ENCODE measurements at places on chromosomes 2 and 18.

GRCh38 chr18:71625556-71626090, 918.5 kb downstream of the CBLN2 start:
- no peak for DNase-seq

DNA sequence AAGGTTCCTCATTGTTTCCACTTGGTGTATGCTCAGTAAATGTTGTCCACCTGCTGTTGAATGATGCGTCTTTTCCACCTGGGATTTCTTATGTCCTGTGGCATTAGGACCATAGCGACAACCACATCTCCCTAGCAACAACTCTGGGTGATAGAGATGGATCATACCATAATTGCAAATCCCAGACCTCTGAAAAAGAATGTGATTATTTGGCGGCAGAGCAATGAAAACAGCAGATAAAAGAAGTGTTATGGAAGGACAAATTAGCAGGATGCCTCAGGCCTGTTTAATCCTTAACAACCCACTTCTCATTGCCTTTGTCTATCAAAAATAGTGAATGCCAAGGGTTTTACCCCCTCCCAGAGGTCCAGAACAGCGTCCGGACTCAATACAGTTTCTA, 278.9 kb downstream of the TSN start:
- no peak for DNase-seq

- no peak for DNase-seq
Measured at GRCh38 chr2:32229635-32230034, 35.1 kb downstream of the NLRC4 start.

DNA sequence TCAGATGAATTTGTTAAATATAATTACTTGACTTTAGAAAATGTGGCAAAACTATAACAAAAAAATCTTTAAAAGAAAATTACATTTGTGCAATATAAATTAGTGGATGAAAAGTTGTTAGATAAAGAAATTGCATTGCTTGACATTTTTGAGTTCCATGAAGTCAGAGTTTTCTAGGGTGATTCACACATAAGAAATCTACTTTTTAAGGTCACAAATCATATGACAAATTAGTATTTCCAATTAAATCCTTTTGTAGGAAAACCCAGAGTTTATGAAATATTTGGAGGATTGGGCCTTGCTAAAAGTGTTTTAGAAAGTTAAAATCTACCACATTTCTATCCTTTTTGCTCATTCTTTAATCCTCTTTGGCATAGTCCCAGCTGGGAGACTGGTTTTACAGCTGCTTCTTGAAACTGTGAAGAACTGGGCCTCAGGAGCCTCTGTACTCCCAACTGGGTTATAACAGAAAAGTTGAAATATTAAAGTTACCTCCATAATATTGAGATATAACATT, 289.2 kb downstream of the LRRTM4 start:
- DNase-seq = no peak

DNA sequence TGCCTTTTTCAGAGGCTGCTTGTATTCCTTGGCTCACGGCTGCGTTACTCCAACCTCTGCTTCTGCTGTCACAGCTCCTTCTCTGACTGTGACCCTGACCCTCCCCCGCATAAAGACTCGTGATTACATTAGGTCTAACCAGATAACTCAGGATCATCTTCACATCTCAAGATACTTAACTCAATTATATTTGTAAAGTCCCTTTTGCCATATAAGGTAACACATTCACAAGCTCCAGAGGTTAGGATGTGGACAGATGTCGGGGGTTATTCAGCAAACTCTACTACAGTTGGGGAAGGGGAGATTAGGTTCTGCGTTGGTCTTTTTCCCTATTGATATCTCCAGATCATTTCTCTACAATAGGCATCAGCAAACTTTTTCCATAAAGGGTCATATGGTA, 76.9 kb downstream of the EVA1A start:
- no peak for DNase-seq

- DNase-seq = no peak
Measured at GRCh38 chr18:54210463-54210862, 14.0 kb downstream of the MBD2 start.

GRCh38 chr2:210792000-210792399, 235.6 kb downstream of the CPS1 start:
- DNase-seq = no peak

DNA sequence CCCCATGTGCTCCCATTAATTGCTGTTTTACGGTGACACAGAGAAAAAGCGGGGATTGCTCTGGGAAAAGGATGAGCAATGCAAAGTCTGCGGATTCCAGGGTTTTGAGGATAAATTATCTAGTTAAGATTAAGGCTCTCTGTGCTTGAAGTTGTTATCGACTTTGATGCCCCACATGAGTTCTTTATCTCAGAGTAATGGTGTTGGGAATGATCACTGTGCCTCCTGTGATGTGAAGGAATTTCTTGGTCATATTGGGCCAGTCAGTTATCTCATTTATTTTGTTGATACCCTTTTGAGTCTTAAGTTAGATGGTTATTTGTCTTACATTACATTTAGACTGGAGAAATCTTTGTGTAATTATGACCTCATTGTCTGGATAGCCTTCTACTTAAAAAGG, 184.6 kb upstream of the MEX3C start:
- DNase-seq = no peak

GRCh38 chr2:136239079-136239685, 121.2 kb upstream of the CXCR4 start:
- no peak for DNase-seq

GRCh38 chr2:16130906-16131400, 190.6 kb downstream of the MYCN start:
- DNase-seq = no peak

- DNase-seq = no peak
Measured at GRCh38 chr2:241003369-241003768, 5.0 kb downstream of the SNED1 start.

GRCh38 chr2:190088917-190089316, 26.4 kb upstream of the MSTN start:
- peak; percentile 51 for DNase-seq

DNA sequence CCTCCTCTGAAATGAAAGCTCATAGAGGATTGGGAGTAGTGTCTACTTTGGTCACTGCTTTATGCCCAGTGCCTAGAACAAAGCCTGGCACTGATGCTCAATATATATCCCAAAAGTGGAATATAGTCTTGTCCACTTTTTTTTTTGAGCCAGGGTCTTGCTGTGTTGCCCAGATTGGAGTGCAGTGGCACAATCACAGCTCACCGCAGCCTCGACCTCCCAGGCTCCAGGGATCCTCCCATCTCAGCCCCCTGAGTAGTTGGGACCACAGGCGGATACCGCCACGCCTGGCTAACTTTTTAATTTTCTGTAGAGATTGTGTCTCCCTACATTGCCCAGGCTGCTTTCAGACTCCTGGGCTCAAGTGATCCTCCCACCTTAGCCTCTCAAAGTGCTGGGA, 3.8 kb downstream of the FKBP7 start:
- DNase-seq = no peak

- no peak for DNase-seq
Measured at GRCh38 chr2:42865884-42866881, 73.8 kb upstream of the HAAO start.

GRCh38 chr18:10416065-10416464, 38.4 kb upstream of the APCDD1 start:
- no peak for DNase-seq

GRCh38 chr2:91442246-91442905, 2750.9 kb downstream of the RPIA start:
- DNase-seq = peak; percentile 0

DNA sequence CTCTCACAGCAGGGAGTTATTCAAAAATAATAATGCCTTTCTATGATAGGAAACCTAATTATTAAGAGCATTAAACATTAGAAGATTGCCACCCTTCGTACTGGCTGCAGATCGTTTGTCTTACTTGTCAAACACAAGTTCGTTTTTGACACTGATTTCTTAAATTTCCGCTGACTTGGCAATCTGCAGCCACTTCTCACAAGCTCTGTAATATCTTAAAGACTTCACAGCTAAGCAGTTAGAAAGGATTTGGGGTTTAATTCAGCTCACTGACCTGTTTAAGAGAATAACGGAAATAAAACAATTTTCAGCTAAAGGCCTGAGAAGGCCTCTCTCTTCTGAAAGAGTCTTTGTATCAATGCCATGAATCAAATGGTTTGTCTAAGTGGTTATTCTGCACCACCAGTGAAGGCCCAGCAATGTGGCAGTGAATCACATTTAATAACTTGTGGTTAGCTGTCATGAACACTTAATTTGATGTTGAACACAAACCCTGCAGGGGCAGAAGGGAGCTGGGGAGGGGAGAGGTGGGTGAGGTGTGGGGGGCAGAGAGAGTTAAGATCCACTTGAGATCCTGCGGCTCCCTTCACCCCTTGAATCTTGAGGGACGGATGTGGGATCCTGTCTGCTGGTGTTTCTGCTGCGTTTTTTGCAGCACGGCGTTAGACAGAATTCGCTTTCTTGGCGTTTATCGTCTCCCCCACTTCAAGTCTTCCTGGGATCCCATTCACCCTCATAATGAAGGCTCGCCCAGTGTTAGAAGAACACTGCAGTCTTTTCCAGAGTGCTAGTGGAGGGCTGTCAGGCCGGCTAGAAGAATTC, 145.4 kb upstream of the SATB2 start:
- DNase-seq = no peak

- peak; percentile 47 for DNase-seq
Measured at GRCh38 chr2:72612614-72613160, 213.1 kb downstream of the EXOC6B start.

DNA sequence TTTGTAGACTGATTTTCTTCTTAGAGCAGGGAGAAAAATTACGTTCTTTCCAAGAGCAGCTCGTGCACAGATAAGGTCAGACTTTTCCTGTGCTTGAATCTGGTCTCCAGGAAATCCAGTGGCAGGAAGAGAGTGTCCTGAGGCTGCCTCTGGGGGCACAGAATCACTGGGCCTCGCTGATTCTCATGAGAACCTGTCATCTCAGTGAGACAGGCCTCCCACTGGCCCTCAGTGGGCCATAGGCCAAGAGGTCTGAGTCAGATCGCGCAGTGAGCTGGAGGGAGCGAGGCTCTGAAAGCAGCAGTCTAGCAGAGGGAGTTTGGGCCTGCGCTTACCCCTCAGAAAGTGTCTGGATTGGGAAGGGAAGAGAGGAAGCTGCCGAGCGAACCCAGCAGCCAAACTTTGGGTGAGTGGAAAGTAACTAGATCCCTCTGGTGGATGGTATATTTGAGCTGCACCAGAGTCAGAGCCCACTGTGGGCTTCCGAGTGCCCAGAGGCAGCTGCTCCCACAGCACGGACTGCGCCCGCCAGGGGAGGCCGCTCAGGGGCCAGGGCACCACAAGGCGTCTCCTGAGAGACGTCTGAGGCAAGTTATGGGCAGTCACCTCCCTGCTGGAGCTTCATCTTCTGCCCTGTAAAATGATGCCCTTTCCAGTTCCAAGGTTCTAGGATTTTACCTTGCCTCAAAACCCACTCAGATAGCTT, 8.2 kb downstream of the GDF7 start:
- DNase-seq = peak; percentile 66

DNA sequence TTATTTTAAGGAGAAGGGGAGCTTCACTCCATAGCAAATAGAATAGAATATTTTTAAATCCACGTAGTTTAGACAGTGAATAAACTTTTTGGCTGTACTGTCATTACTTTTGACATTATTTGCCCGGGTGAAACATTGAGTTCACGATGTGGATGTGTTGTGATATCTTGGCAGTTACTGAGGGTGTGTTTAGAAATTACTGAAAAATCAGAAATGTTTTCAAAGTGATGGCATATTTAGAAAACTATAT, 769 bp upstream of the FAM98A start:
- DNase-seq = no peak

GRCh38 chr2:238854699-238855229, 6.9 kb downstream of the TWIST2 start:
- peak; percentile 44 for DNase-seq

- no peak for DNase-seq
Measured at GRCh38 chr18:47120428-47120827, 29.9 kb downstream of the HDHD2 start.

DNA sequence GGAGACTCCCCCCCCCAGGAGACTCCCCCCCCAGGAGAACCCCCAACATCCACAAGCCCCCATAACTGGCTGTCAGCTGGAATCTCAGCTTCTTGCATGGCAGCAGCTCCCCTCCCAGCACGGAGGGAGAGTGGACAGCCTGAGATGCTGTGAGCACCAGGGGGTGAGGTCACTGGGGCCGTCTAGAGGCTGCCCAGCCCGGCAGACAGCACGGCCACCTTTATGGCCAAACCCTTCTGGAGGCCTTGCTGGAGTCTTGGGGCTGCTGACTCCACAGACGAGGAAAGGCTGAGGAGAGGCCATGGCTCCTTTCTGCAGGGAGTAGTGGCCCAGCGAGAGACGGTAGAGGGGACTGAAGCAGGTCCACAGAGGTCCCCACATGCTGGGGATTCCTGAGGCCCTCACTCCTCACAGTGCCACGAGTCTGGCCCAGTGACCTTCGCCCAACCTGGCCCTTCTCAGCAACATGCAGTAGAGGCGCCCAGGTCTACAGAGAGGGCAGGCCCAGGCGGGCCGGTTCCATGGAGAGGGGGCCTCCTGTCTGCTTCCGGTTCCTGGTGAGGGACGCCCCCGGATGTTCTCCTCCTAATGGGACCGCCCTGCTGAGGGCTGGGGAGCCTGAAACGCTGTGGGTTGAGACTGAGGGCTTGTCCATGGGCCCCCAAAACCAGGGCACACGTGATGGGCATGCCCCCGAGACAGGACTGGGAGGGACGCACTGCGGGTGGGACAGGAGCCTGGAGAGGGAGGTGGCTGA, 122.6 kb upstream of the CTDP1 start:
- no peak for DNase-seq

DNA sequence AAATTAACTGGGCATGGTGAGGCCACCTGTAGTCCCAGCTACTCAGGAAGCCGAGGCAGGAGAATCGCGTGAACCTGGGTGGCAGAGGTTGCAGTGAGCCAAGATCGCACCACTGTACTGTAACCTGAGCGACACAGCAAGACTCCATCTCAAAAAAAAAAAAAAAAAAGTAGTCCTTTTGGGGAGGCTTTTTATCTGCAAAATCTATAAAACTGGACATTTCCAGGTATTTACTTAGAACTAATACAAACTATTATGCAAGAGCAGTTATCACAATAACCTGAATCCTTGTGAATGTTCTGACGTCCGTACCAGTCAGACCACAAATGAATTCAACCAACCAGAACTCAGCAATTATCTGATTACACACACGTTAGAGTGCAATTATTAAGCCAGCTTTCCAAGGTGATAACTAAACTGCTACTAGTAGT, 8.8 kb upstream of the RAPH1 start:
- no peak for DNase-seq

GRCh38 chr2:98912221-98912851, 23.7 kb downstream of the CRACDL start:
- DNase-seq = peak; percentile 75

DNA sequence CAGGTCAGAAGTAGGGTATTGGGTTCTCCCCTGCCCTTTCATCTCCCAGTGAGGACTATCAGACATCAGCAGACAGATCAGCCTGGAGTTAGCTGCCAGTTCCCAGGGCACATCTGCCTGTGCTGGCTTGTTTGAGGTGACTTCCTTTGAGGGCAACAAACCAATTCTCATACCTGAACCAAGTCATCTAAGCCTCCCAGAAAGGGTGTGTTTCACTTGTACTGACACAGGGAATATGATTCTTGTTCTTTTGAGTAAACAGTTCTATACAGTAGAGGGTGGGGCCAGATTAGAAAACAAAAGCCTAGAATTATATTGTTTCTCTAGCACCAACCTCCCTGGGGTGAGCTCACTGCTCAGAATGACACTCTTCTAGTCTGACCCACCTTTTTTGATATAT, 591.9 kb downstream of the SLC4A3 start:
- no peak for DNase-seq
